ENCODE measurements at places on chromosomes 11 and 22.
A peak's percentile ranks its signal among the peaks of the same experiment; 100 is the strongest.

DNA sequence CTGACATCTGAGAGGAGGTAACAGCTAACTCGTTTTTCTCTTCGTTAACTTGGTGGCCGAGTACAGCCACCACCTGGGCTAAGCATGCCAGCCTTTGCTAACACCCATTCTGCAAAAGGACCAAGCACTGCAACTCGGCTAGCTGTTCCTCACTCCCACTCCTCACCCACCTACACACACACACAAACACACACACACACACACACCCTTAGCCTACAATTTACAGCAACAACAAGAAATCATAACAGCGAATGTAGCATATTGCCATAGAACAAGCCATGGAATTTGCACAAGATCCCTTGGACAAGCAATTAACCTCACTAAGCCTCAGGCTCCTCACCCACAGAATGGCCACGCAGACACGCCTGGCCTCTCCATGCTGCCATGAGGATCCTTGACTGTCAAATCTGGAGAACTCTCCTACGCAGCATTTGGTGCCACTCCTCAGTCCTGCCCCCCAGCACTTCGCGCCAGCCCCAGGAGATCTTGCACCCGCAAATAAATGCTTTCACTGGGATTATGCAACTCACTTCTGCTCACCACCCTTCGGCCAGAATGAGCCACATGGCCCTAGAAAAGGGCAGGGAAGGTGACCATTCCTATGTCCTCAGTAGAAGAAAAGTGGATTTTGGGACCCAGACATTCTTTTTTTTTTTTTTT lies 58.9 kb downstream of the LARGE1 start:
- DNase-seq, result no peak

DNA sequence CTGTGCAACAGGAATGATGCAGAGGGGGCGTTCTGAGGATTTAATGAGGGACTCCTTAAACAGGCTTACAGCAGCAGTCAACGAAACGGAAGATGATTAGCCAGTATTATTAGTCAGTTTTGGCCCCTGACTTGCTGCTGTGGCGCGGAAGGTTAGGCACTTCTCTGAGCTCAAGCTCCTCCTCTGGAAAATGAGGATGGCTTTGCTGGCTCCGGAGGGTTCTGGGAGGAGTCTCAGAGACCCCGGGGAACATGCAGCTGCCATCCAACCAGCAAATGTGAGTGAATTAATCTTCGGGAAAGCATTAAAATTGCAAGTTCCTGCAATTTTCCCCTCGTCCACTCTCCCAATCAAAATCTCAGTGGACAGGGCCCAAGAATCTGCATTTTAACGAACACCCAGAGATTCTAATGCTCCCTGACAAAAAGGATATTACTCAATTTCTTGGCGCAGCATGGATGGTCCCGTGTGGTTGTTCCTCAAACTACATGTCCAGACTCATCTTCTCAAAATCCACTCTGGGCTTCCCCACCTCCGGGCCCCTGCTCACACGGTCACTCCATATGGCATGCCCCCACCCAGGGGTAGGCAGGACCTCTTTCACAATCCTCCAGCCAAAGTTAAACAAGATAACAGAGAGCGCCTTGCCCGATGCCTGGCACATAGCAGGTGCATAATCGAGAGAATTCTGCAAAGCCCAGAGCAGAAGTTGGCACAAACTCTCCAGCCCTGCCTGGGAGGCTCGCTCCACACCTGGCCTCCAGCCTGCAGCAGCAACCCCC lies 6.4 kb downstream of the ELFN2 start:
- no peak for DNase-seq

DNA sequence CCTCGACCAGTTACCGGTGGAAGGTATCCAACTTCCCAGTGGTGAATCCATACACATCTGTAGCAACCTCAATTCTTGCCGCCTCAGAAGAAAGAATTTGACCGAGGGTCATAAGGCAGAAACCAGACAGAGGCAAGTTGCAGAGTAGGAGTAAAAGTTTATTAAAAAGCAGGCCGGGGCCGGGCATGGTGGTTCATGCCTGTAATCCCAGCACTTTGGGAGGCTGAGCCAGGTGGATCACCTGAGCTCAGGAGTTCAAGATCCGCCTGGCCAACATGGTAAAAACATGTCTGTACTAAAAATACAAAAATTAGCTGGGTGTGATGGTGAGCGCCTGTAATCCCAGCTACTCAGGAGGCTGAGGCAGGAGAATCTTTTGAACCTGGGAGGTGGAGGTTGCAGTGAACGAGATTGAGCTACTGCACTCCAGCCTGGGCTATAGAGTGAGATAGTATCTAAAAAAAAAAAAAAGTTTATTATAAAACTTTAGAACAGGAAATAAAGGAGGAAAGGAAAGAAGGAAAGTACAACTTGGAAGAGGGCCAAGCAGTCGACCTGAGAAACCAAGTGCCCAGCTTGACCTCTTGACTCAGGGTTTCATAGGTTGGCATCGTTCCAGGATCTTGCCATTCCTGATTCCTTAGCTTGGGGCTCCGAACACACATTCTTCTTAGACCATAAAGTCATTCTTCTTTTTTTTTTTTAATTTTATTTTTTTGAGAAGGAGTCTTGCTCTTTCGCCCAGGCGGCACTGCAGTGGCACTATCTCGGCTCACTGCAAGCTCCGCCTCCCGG lies 27.8 kb downstream of the RGL4 start:
- no peak for DNase-seq

GRCh38 chr11:78381865-78382264 lies 35.8 kb downstream of the GAB2 start:
- DNase-seq, result no peak

DNA sequence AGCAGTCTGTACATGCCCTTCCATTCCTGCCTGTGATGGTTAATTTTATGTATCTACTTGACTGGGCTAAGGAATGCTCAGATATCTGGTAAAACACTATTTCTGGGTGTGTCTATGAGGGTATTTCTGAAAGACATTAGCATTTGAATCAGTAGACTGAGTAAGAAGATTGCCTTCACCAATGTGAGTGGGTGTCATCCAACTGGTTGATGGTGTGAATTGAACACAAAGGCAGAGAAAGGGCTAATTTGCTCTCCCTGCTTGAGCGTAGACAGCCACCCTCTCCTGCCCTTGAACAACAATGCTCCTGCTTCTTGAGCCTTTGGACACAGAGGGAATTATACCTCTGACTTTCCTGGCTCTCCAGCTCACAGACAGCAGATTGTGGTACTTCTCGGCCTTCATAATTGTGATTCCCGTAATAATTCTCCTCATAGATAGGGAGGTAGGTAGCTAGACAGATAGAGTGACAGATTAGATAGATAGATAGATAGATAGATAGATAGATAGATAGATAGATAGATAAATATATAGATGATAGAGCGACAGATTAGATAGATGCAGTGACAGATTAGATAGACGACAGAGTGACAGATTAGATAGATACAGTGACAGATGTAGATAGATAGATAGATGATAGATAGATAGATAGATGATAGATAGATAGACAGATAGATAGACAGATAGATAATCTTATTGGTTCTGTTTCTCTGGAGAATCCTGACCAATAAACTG lies 370.6 kb downstream of the CADM1 start:
- no peak for DNase-seq

DNA sequence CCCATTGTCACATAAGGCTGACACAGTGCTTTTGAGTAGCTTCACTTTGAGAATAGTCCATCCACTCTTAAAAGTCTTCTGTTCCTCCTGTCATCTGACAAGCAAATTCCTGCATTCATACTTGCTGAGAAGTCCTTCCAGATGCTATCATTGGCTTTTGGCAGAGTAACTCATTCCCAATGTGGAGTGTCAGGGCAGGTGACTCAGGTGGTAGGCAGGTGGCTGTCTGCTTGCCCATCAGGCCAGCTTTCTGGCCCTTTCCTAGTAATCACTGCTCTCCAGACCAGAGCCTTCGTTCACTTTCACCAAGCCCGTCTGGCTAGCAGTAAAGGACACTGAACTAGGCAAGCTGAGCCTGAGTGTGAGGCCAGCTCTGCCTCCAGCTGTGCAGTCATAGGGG lies 162.5 kb upstream of the CCDC90B start:
- no peak for DNase-seq

DNA sequence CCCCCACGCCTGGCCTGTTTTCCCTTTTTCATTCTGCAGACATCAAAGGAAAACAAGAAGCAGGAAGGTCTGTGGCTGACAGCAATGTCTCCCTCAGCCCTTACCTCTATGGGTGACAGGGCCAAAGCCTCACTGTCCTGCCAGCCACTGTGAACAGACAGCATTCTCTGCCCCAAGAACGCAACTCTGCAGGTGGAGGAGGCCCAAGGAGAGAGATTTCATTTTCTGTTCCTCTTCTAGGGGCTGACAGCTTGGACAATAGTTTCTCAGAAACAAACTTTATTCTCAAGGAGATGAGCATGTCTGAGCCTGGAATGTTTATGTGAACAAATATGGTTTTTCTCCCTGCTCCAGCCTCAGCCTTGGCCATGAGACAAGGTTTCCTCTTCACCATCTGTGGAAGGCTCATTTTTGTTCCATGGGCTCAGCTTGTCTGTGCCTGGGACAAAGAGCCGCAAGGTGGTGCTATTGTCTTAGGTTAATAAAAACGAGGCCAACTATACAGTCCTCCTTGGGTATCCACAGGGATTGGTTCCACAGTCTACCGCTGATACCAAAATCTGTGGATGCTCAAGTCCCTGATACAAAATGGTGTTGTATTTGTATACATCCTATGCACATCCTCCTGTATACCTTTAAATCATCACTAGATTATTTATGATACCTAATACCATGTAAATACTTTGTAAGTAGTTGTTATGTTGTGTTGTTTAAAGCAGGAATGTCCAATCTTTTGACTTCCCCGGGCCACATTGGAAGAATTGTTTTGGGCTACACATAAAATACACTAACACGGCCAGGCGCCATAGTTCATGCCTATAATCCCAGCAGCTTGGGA lies 5.8 kb downstream of the PIWIL3 start:
- peak; percentile 74 for DNase-seq

- DNase-seq, result no peak
These were observed at the start of gene LRFN4 for GRCh38 chr11:66856496-66857233. Gene LRFN4, plus strand, starts transcription at chr11:66857064. Its CDS starts 681 bp downstream, at chr11:66857745.

GRCh38 chr11:92829121-92829520 lies 140.3 kb upstream of the MTNR1B start:
- DNase-seq, result no peak

GRCh38 chr22:24984122-24984521 lies 31.6 kb downstream of the KIAA1671 start:
- no peak for DNase-seq

DNA sequence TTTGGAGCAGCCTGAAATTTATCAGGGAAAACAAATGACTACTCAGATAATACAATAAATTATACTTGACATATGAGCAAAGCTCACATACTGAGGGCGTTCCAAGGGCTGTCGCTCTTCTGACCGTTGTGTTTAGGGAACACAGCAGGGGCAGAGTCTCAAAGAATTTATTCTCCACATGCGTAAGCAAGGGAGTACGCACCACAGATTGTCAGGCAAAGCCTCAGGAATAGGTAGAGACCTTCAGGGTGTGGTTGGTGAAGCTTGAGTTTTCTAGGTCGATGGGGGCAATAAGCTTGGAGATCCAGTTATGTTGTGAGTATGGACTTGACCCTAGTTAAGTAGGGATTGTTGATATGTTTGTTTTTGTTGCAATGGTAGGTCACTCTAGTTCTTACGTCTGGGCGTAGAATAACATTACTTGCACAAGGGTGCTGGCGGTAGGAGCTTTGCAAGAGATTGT lies 830 bp downstream of the ACAT1 start:
- DNase-seq, result no peak

GRCh38 chr11:111729071-111729830 lies 36.9 kb downstream of the PPP2R1B start:
- DNase-seq, result no peak

- DNase-seq, result peak; percentile 15
These were observed 24.9 kb downstream of the EIF3F start for GRCh38 chr11:8011981-8012444.

DNA sequence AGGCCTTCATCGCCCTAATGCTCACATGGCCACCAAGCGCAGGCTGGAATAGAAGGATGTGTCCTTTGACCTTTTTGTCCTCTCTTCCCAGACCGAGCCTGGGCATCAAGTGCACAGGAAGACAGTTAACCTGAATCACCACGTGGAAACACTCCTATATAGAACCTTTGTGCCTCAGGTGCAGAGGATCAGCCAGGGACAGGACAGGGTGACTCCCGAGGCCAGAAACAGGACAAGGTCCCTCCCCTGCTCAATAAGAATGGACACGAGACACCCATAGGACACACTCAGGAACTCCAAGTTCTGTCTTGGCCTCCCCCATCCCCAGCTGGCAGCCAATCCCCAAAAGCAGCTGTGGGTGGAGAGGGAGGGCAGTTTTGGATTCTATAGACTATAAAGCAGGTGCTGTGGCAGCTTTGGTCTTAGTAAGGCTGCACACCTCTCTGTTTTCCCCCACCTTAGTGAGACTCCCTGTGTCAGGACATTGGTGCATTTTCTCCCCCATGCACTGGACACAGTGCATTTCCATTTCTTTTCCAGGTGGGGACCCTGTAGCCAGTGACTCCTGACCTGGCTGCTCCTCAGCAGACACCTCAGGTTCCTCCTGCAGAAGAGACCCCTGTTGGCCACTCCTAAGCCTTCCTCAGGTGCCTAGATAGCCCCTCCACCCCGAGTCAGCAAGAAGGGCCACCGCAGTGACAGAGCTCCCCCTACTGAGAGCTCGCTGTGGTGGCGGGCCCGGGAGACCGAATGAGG lies 43.6 kb upstream of the POU2AF1 start:
- DNase-seq, result peak; percentile 79

GRCh38 chr11:70647188-70648166 lies 249.1 kb downstream of the CTTN start:
- DNase-seq, result no peak
